ENCODE measurements at places on chromosomes 4 and X.

- H3K4me3 ChIP-seq = no peak overlapping the region
- no peak for DNase-seq
- no peaks in the 10 kb centered on the region for H3K4me1 ChIP-seq
- no peak overlapping the region for H3K27ac ChIP-seq
Observed at GRCh38 chr4:59643682-59644081, 1556.4 kb upstream of the ADGRL3 start.

GRCh38 chr4:158599150-158599549, 72.5 kb downstream of the C4orf46 start:
- H3K36me3 ChIP-seq = no peaks in the 10 kb centered on the region
- DNase-seq = no peak
- no peak overlapping the region for H3K4me3 ChIP-seq
- H3K4me1 ChIP-seq = no peaks in the 10 kb centered on the region
- H3K27me3 ChIP-seq = peaks cover 10% of the 10 kb centered on the region

GRCh38 chr4:80265571-80266252, 752 bp upstream of the FGF5 start:
- H3K27me3 ChIP-seq = peaks cover 84% of the 10 kb centered on the region
- H3K27ac ChIP-seq = no peak overlapping the region
- no peak for DNase-seq
- H3K4me3 ChIP-seq = peak overlapping the region; percentile 59
- H3K36me3 ChIP-seq = no peaks in the 10 kb centered on the region

GRCh38 chr4:5423670-5424069, 284.7 kb downstream of the EVC2 start:
- DNase-seq = no peak
- no peak overlapping the region for H3K4me3 ChIP-seq
- no peaks in the 10 kb centered on the region for H3K4me1 ChIP-seq
- no peaks in the 10 kb centered on the region for H3K27me3 ChIP-seq
- no peaks in the 10 kb centered on the region for H3K36me3 ChIP-seq
- H3K27ac ChIP-seq = no peak overlapping the region

DNA sequence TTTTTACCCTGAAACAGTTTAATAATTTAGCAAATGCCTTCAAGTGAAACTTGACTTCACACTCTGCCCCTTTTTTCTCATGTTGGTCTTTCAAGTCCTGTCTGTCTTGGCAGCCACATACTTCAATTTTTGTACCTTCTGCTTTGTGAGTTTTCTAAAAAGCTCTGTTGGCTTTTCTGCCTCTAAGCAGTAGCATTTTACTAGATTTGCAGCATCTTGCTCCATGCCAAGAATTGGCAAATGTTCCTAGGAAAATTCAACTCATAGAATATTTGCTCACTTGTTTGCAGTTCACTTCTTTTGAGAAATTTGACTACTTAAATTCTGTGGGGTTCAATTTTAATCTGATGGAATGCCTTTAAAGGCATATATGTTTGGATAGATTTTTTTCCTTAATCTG, 59.2 kb downstream of the FAM47A start:
- no peak overlapping the region for H3K27ac ChIP-seq
- H3K36me3 ChIP-seq = no peaks in the 10 kb centered on the region
- H3K27me3 ChIP-seq = no peaks in the 10 kb centered on the region
- H3K4me3 ChIP-seq = no peak overlapping the region
- DNase-seq = no peak

DNA sequence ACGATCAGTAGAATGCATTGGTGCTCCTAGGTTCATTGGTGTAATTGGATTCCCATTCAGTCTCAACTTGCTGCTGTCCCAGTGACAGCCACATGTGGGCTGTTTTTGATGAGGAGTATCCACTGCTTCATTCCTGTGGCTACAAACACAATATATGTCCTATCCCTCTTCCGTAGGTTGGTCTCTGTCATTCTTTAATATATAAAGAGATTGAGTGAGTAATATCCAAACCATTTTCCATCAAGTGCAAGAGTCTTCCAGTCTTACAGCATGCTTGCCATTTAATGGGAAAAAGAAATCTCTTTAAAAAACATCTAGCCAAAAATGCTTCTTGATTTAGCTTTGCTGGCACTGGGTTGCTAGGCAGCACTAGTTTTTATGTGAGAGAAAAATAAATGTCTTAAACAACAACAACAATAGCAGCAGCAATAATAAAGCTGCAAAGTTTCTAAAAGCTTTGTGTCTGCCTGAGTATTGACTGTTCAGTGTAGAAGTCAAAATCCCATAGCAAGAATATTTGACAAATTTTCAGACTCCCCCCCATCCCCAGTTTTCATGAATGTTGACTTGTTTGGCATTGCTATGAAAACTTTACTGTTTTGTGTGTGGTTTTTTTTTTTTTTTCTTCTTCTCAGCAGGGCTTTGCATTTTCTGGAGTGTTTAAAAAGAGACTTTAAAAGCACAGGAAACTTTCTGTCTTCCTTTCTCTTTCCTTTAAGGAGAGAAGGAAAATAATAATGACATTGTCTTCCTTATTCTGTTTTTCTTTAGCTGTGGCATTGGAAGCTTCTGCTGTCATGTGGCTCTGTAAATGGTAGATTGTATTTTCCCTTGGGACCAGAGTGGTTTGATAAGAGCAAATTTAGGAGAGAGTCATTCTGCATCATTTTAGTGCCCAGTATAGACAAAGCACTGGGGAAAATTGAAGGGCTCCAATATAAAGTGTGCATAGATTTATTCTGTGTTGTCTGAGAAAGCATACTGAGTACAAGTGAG, 244.3 kb downstream of the ARHGAP10 start:
- DNase-seq = no peak
- peaks cover 1% of the 10 kb centered on the region for H3K27me3 ChIP-seq

DNA sequence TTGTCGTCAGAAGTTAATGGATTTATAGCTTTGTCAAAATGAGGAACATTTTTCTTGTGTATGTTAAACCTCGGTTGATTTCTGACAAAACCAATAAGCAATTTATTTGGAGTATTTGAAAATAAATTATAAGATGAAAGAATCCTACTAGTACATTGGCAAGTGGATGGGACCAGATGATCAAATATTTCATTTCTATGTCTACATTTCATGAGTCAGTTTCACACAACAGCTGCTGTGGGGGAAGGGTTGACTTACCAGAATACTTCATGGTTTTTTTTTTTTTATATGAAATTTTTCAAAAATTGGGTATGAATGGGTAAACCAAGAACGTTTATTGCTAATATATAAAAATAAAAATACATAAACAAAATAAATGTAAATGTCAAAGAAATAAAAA, 39.4 kb downstream of the RAPGEF2 start:
- no peaks in the 10 kb centered on the region for H3K36me3 ChIP-seq
- DNase-seq = no peak
- H3K27ac ChIP-seq = no peak overlapping the region
- peaks cover 16% of the 10 kb centered on the region for H3K4me1 ChIP-seq

DNA sequence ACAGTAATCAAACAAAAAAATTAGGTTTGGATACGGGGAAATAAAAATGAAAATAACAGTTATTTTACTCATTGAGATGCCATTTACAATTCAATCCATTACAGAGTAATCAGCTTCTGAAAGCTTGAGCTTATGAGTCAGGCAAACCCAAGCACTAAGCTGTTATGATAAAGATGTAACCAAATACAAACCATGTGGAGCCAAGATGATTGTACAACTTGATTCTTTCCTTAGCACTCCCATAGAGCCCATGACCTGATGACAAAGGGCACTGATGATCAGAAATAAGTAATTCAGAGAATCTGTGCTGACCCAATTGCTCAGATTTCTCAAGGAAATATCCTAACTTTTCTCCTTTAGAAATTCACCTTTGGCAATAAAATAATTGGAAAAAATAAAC, 40.5 kb upstream of the PRKG2 start:
- H3K27me3 ChIP-seq = no peaks in the 10 kb centered on the region
- no peaks in the 10 kb centered on the region for H3K36me3 ChIP-seq
- DNase-seq = no peak
- no peak overlapping the region for H3K27ac ChIP-seq
- H3K4me1 ChIP-seq = no peaks in the 10 kb centered on the region

- H3K36me3 ChIP-seq = no peaks in the 10 kb centered on the region
- DNase-seq = no peak
- H3K27me3 ChIP-seq = peaks cover 10% of the 10 kb centered on the region
Observed at GRCh38 chr4:82050796-82051195, 323.0 kb downstream of the HNRNPD start.
